ENCODE measurements at places on chromosomes 12 and 14.
A peak's percentile ranks its signal among the peaks of the same experiment; 100 is the strongest.

DNA sequence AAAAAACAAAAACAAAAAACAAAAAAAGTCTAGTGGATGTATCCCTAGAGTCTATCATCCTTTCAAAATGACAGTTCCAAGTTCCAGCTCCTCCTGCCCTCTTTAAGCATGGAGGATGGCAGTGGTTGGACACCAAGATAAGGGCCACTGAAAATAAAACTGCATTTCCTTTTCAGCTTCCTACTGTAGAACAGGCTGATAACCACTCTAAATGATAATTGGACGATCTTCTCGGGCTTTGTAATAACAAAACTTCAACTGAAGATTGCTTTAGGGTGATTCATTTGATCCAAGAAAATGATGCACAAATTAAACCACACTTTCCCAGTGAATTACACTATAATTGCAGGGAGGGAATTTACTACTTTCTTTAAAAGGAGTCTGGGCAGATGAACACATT lies 42.2 kb upstream of the CRACR2A start:
- no peak for DNase-seq

- no peak for DNase-seq
Measured at GRCh38 chr12:105100207-105100985, 7.1 kb upstream of the WASHC4 start.

DNA sequence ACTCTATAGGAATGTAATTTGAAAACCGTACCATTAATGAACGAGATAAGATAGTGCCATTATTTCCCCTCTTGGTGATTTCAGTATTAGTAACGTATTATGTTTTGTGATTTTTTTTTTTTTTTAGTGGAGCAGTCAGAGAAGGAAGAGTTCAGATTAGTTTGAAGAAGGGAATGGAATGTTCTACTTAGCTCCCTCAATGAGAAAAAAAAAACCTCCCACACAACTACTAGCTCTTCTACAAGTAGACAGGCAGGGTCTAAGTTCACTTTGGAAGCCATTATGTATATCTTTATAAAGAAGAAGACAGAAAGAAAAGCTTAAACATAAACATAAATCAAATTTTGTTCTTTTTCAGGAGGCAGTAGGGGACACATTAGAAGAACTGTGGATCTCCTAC lies 27.3 kb downstream of the PNMA1 start:
- no peak for DNase-seq

GRCh38 chr12:123099560-123100192 lies 51.2 kb downstream of the PITPNM2 start:
- no peak for DNase-seq

DNA sequence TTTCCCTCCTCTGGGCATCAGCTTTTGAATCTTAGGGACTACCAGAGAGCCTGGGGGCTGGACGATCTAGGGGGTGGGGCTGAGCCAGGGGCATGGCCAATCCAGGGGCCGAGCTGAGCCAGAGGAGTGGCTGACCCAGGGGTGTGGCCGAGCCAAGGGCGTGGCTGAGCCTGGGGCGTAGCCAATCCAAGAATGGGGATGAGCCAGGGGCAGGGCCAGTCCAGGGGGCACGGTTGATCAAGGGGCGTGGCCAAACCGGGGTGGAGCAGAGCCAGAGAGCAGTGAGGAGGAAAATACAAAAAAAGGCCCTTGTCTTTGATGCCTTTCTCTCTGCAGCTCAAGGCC lies 219.3 kb upstream of the NOS1 start:
- DNase-seq: no peak

DNA sequence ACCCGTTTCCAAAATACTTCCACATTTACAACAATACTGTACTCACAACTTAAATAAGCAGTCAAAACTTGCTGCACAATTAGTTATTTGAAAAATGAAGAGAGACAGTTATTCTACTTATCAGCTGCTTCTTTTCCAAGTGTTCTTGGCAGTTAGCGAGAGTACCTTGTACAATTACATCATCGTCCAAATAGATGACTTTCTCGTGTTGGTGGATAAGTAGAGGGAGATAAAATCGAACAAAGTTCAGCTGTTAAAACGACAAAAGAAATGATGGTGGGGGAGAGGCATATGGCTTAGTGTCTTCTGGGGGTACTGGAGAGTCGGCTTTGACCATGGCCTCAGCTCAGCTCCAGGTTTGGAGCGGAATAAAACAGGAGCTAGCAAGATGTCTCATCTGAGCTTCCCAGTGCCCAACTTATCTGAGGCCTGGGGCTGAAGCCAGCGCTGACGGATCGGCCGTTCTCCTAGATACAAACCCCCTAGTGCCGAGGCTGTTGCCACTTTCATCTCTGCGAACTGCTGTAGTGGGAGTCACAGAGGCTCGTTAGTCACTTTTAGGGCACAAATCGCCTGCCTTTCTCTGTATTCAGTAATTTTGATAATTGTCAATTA lies 31.7 kb downstream of the TDG start:
- no peak for DNase-seq

- DNase-seq: no peak
Measured at GRCh38 chr14:69281450-69282169, 21.7 kb downstream of the GALNT16 start.

GRCh38 chr12:93802698-93803423 lies 125.7 kb downstream of the CRADD start:
- no peak for DNase-seq

- DNase-seq: no peak
Measured at GRCh38 chr12:132342251-132343227, 13.2 kb upstream of the GALNT9 start.

- DNase-seq: peak; percentile 36
Measured at GRCh38 chr12:19382111-19382526, 57.2 kb upstream of the AEBP2 start.

DNA sequence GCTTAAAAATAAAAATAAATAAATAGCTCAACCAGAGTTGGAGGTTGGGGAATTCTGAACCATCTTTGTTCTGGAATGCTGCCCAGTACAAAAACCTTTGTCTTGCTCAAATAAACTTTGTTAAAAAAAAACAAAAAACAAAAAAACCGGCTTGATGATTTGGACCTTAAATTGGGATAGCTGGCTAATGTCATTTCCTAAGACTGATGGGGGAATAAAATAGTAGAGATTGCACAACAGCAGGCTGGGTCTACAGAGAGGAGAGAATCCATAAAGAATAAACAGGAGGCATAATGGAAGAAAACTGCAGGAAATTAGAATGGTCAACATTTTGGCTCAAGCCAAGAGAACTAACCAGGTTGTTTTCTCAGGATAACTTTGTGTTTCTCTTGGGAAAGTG lies 370.9 kb downstream of the AEBP2 start:
- no peak for DNase-seq

DNA sequence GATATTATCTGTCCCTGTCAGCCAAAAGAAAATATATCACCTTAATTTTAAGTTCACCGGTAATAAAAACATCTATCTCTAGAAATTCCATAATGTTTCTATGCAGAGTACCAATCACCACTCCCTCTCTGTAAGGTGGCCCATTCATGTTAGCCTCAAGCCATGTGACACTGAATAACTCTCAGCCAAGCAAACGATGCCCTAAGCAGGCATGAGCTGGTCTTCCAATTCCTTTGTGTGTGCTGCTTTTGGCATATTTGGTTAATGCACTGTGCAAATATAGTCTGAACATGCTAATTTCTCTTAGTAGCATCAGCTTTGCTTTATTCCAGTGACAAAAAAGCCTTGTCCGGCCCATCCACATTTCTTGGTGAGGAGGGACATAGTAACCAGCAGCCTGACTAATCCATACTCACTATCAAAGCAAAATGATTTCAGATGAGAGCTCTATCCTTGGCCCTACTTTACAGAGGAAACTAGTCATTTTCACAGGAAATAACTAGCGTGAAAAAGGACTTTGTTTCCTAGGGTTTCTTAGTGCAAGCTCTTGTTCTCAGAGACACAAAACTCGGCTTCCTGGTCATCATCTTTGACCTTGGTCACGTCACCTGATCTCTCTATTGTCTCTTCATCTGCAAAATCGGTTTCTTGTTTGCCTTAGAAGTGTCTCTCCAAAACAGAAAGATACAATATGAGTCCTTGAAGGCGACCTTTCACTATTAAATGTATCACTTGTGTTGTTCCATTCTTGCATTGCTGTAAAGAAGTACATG lies 59.2 kb upstream of the RTRAF start:
- DNase-seq: no peak

DNA sequence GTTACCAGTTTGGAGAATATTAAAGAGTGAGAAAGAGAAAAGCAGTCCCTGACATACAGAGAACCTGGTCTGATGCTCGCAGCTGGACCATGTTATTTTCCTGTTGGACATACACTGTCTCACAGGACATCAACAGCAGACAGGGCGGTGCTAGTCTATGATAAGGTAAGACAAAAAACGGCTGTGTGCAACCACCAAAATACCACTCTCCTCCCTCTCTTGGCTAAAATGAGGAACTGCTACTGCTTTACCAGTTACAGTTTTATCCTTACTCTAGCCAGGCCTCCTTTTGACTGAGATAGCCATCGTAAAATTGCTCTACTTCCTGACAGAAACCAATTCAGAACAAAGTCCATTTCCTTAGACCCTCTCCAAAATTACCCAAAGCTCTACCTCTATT lies 47.0 kb upstream of the ERGIC2 start:
- no peak for DNase-seq

DNA sequence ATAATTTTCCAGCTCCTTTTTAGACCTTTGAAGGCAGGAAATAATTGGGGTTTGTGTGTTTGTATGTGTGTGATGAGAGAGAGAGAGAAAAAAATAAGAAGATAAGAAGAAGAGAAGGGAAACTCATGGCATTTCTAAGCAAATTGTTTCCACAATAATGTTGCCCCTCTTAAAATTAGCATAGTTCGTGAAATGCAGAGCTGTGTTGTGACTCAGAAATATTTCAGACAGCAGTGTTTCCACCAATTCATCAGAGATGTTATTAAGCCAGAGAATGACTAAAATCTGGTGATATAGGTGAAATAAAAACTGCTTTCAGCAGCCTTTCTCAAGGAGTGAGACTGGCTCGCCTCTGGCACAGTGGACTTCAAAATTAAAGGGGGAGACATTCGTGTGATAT lies 65.9 kb upstream of the ARHGAP5 start:
- no peak for DNase-seq

- DNase-seq: no peak
Measured at GRCh38 chr12:98635657-98636323, 8.8 kb downstream of the IKBIP start.

DNA sequence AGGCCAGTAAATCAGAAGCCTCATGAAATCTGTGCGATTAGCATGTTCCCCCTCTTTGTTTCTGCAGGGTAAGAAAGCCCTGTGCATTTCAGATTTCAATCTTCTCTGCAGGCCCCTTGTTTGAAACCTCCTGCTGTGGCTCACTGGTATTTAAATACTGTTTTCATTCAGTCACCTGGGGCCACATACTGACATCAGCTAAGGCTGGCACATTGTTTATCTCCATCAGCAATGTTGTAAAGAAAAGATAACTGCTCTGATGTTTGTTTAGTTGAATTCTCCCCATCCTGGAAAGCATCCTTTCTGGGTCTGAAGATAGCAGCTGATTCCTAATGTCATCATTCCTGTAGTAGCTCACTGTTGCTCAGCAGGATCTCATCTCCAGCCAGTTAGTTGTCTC lies 554.9 kb downstream of the NRXN3 start:
- no peak for DNase-seq

- no peak for DNase-seq
Measured at GRCh38 chr12:74293689-74294131, 243.9 kb upstream of the ATXN7L3B start.

DNA sequence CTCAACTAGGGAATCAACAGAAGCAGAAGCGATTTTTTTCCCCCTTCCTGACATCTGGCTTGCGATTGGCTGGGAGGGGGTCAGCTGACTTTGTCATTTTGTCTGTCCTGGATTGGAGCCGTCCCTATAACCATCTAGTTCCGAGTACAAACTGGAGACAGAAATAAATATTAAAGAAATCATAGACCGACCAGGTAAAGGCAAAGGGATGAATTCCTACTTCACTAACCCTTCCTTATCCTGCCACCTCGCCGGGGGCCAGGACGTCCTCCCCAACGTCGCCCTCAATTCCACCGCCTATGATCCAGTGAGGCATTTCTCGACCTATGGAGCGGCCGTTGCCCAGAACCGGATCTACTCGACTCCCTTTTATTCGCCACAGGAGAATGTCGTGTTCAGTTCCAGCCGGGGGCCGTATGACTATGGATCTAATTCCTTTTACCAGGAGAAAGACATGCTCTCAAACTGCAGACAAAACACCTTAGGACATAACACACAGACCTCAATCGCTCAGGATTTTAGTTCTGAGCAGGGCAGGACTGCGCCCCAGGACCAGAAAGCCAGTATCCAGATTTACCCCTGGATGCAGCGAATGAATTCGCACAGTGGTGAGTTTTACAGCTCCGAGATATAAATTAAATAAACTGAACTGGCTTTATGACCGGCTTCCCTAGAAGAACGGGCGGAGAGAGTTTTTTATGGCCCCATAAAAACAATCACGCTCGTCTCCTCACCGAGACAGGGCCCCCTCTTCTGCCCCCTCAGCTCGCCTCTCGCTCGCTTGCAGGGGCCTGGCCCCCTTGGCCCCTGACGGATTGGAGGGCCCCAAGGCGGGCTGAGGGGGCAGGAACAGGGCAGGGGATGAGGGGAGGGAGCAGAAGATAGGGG lies at the start of gene HOXC6:
Gene HOXC6, plus strand, starts transcription at position 127 of the 888 bp plus-strand sequence. Its CDS starts 82 bp downstream, at position 209.
- no peak for DNase-seq

DNA sequence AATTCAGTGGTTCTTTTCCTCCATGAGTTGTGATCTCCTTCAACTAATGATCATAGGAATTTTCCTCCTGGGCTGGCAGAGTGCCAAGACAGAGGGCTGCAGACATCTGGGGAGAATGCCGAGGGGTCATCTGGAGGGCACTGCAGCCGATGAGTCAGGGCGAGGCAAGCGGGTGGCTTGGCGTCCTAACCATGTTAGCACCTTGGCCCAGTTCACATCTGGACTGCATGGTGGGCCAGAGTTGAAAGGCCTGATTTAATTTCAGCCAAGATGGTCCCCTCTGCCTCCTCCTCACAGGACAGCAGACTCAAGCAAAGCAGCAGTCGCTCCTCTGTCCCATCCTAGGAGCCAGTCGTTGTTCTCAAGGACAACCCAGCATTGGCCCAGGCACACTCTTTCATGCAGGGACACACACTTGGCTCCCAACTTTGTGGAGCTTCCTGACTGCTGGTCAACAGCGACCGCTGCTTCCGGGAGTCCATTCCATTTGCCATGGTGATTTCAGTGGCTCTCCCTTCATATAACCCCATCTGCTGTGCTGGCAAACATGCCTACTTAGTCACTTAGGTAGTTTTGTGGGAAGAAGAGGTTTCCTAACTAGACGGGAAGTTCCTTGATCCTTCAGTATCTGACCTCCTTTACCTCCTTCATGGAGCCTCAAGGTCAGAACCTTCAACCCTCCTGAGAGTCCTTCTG lies 161.8 kb downstream of the TTC8 start:
- no peak for DNase-seq

GRCh38 chr12:32407795-32408194 lies 8.4 kb downstream of the FGD4 start:
- no peak for DNase-seq

- DNase-seq: no peak
Measured at GRCh38 chr14:49946320-49947141, 53.6 kb downstream of the ARF6 start.

GRCh38 chr12:32178341-32179010 lies 71.8 kb downstream of the BICD1 start:
- DNase-seq: no peak

DNA sequence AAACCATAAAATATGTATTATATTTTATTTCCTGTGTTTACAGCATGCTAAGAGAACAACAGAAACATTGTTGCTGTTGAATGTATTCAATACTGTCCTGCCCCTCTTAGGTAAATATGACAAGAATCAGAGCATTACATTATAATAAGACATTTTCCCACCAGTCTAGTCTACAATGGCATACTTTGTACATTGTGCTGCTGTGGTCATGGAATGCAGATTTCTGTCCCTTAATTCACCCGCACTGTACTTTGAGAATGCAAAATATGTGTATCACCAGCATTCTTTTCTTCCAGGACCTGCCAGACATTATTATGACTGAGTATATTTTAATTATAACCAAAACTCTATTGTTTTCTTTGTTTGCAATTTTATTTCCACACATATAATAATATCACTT lies 16.5 kb upstream of the OR10AD1 start:
- DNase-seq: no peak
